ENCODE measurements at places on chromosomes 5 and 9.
A peak's percentile ranks its signal among the peaks of the same experiment; 100 is the strongest.

DNA sequence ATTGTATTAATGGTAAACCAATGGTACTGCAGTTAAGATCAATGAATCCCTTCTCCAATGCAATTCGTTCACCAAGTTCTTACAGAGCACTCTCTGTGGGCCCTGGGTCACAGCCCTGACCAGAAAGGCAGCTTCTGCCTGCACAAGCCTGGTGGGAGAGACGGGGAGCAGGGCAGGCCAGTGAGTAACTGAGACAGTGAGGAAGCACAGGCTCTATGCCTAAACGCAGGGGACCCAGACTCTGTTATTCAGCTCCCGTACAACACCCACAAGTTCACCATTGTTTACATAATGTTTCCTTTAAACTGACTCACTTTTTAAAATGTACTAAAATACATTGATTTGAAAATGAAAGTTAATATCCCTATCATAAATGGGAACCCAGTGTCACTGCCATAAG is 40.5 kb upstream of the CTSL start:
- no peak for DNase-seq

DNA sequence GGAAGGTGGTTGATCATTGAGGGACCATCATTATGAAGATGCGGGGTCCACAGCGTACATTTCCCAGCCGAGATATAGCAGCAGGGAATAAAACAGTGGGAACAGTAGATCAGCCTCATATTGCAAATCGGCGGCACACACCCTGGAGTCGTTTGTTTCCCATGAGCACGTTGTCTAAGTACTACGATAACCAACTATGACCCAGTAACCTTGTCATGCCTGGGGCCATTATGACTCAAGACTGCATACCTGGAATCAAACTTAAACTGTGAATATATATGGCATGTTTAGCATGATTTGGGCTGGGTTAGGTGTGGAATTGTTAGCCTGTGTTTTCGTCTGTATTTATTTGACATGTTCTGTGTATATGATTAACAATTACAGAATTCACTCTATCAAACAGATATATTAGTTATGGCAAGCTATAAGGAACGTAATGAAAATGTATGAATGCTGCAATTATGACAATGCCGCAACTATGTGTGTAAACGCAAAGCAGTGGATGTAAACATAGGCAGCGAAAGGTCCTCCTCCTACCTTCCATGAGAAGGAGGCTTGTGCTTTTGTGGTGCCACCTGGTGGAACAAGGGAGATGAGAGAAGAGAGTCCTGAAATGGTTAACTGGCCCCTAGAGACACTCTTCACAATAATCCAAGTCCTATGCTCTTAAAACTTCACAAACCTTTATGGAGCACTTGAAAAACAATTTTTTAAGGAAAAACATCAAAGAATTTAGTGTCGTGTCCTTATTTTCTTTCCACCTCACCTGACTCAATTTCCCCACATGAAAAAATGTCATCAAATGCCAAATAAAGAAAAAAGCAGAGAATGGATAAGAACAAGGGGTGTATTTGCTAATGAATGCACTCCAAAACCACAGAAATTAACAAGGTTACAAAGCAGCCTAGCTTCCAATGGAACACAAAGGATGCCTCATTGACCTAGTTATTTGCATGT is 47.1 kb downstream of the SEMA5A start:
- no peak for DNase-seq

GRCh38 chr9:77392328-77392727 is 215.0 kb downstream of the VPS13A start:
- DNase-seq, result no peak

DNA sequence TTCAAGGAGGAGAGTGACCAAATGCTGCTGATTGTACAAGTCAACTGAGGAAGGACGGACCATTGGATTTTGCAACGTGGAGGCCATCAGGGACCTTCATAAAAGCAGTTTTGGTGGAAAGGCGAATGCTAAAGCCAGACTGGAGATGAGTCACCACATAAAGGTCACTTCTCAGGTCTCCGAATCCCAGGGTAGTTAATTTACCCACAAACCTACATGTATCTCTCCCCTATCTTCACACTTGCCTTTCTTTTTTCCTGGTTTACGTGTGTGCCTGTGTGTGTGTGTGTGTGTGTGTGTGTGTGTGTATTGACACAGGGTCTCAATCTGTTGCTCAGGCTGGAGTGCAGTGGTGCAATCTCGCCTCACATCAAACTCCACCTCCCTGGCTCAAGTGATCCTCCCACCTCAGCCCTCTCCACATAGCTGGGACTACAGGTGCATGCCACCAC is 4.6 kb upstream of the CTNNA1 start:
- no peak for DNase-seq

DNA sequence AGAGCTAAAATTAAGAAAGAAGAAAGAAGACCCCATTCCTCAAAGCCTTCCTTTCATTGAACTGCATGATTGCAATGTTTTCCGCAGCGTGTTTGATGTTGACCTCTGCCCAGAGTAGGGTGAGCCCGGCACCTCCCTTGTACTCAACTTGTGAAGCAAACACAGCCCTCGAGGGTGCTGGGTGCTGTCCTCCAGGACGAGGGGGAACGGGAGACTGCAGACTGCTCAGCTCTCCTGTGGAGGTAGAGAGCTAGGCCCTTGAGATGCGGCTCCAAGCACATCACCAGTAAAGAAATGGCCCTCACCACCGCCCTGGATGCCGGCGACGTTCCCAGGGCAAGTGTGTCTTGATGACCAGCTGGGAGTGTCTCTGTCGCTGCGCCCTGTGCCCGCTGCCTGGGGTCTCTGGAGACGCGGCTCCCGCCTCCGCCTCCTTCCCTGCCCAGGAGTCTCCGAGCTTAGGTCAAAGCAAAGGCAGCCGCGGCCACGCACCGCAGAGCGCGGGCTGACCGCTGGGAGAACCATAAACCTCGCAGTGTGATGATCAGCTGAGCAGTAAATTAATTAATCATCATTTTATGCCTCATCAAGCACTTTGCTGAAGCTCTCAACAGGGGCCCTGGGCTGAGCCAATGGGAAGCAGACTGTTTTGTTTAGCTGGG is 108.7 kb downstream of the IRX2 start:
- DNase-seq, result no peak

- DNase-seq, result no peak
Measured at GRCh38 chr5:3187771-3188425, 407.7 kb upstream of the IRX1 start.

DNA sequence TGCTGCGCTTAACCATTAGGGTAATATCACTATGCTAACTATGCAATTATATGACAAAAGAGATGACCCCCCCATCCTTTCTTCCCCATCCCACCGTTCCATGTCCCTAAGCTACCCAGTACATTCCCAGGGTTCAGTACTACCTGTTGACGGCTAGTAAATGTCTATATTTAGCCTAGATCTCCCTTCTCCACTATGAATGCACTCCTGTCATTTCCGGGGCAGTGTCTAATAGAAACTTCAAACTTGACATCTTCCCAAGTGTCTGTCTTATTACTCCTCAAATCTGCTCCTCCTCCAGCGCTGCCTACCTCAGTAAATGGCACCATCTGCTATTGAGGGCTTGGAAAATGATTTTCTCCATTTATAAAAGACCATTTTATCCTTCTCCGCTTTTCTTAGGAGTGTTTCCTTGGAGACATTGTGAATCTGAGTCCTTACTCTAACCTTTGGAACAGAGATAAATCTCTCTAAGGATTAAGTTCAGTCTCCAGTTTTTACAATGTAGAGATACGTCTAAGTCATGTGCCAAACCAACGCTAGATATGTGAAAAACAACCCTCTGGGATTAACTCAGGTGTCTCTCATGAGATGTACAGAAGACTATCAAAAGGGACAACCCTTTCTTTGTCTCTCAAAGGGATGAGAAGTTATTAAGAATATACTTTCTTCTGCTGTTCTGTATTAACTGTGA is 114.9 kb downstream of the BNC2 start:
- no peak for DNase-seq

- DNase-seq, result peak; percentile 76
Measured at GRCh38 chr5:78504704-78505677, 143.6 kb downstream of the LHFPL2 start.

- DNase-seq, result no peak
Measured at GRCh38 chr5:40288800-40289485, 390.8 kb upstream of the PTGER4 start.

GRCh38 chr9:72997387-72997995 is 44.6 kb upstream of the ALDH1A1 start:
- DNase-seq, result no peak
